ENCODE measurements at places on chromosomes 16 and 17.

DNA sequence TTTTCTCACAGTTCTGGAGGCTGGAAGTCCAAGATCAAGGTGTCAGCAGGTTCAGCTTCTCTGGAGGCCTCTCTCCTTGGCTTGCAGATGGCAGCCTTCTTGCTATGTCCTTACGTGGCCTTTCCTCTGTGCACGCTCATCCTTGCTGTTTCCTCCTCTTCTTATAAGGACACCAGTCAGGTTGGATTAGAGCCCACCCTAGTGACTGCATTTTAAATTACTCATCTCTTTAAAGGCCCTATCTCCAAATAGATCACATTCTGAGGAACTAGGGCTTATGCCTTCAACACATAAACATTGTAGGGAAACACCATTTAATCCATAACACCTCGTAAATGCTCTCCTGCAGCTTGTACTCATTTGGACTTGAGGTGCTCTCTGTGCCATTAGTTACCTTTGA lies 36.3 kb downstream of the DHRS7C start:
- peak; percentile 11 for DNase-seq

GRCh38 chr16:12767897-12768296 lies 35.8 kb downstream of the CPPED1 start:
- no peak for DNase-seq

- peak; percentile 76 for DNase-seq
Measured at GRCh38 chr16:88030498-88030897, 79.3 kb downstream of the BANP start.

- no peak for DNase-seq
Measured at GRCh38 chr16:85269165-85269564, 156.9 kb upstream of the CIBAR2 start.

Measured in fibroblast of villous mesenchyme (primary cell).